A549 treated with CpdA at 1 μM for 4 hours (cell line): ENCODE measurements at places on chromosomes 2 and 18. TPM values are rescaled to one million over a fixed set of nuclear protein-coding genes. Genes with fewer than 3 reads are reported as not detected.

The SPP2 gene
- total RNA-seq = not detected in 5 replicates

The CRYGD gene
- total RNA-seq = not detected in 5 replicates

The HRH4 gene
- 0.01 TPM in 1 of 5 replicates, not detected in the others for total RNA-seq

The DYNAP gene
- total RNA-seq = not detected in 5 replicates
